ENCODE measurements at places on chromosomes 3 and 15.

DNA sequence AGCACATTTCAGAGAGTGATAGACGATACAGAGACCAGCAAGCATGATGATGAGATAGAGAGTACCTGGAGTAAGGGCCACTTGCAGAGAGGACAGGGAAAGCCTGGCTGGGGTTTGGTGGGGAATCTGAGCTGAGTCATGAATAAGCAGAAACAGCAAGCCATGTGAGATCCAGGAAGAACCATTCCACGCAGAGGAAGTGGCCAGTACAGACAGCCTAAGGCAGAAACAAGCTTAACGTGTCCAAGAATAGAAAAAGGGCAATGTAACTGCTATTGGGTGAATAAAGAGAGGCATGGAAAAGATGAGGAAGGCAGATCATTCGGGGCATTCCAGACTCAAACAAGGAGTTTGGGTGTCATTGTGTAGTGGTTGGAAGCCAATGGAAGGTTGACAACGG is 816.3 kb upstream of the CFAP20DC start:
- DNase-seq = no peak

DNA sequence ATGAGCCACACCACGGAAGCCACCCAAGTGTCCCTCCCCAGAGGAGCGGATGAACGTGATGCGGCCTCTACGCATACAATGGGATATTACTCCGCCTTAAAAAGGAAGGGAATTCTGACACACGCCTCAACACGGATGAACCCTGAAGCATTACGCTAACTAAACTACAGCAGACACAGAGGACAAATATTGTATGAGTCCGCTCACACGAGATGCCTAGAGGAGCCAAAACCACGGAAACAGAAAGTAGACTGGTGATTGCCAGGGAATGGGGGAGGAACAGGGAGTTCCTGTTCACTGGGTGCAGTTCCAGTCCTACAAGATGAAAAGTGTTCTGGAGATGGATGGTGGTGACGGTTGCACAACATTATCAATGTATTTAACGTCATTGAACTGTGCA is 32.7 kb downstream of the SRGAP3 start:
- DNase-seq = no peak

GRCh38 chr3:123540285-123540684 is 44.6 kb downstream of the HACD2 start:
- DNase-seq = no peak

DNA sequence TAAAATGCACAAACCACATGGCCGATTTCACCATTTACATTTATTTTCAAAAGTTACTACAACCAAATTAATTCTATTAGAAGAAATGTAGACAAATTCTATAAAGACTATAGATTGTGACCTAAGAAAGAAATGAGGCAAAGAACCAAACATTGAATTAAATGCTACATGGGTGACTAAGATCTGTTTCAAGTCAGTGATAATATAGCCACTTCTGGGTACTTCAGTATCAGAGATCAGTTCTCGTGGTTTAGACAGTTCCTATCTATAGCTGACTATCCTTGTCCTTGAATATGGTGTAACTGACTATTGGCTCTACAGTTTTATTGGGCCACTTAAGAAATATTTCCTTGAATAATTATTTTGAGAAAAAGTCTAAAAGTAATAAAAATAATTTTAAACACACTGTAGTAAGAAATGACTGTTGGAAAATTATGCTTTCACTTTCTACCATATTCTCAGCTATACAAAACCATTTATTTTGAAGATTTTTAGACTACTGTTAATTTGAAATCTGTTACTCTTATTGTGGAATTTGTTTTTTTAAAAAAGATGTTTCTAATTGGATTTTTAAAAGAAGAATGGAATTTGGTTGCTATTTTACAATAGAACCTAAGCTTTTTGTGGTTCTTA is 14.1 kb downstream of the KCNMB3 start:
- no peak for DNase-seq

DNA sequence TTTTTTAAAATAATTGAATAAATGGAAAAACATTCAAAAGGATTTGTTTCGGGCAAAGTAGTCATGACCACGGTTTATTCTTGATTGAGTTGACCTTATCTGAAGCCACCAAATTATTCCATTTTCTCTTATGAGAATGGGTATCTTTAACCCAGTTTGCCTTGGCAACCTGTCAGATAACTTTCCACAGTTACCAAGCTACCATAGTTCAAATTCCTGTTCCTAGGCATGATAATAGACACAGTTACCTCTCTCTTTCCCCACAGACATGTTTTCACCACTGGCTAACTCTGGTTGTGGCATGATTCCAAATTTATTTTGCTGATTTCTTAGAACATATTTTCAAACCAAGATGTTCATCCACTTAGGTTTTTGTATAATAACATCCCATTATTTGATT is 84.9 kb downstream of the NECTIN3 start:
- DNase-seq = no peak

GRCh38 chr3:129432036-129432435 is 3.6 kb upstream of the EFCAB12 start:
- DNase-seq = no peak

DNA sequence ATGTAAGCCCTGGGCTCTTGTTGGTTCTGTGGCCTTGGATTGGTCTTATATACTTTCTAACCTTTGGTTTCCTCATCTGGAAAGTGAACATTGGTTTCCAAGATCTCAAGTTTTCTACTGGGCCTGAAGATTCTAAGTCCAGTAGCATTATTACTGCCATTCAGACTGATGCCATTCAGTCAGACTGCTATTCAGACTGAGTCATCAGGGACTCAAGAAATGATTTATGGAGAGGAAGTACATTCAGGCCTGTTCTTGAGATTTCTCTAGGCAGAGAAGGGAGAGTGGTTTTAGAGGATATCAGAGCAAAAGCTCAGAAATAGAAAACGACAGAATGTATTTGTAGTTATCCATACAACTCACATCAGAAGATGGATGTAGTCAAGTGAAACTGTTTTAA is 557.2 kb downstream of the NR2F2 start:
- no peak for DNase-seq

GRCh38 chr3:45066109-45066801 is 40.2 kb downstream of the CLEC3B start:
- DNase-seq = no peak

DNA sequence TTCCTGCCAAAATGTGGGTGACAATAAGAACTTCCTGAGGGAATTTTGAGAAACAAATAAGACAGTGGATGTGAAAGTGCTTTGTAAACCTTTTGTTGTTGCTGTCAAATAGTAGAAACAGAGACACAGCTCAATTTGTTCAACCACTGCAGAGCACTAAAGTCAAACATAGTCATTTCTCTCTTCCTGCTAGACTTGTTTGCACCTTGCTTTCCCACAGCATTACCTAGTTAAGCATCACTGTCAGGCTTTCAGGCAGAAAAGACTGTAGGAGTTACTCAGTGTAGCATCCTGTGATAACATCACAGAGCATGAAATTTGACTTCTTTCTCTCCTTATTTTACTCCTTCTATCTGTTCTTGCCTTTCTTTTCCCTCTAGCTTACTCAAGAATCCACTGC is 27.1 kb downstream of the SLC12A1 start:
- no peak for DNase-seq

GRCh38 chr3:18422972-18423371 is 2.2 kb downstream of the SATB1 start:
- no peak for DNase-seq

DNA sequence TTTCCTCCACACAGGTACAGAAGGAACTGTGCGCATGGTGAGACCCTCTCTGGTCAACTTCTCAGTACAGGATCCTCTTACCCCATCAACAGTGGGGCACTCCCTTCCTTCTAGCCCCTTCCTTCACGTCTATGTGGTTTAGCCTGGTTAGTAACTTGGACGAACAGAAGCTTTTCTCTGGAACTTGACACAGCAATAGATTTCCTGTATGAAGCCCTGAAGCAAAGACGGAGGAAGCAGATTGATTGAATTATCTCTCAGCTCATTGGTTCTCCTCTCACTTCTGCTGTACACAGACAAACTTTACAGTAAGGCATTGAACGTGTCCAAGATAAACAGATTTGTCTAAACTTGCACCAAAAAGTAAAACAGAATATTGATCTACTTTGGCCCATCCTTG is at the start of gene CD200R1:
Gene CD200R1, minus strand, starts transcription at position 210 of the 400 bp plus-strand sequence. CDS start 246 bp downstream, outside the sequence.
- DNase-seq = no peak

GRCh38 chr3:190514413-190515153 is 698 bp downstream of the IL1RAP start:
- no peak for DNase-seq

- DNase-seq = no peak
These were observed 250.1 kb downstream of the ZBTB20 start for GRCh38 chr3:114896978-114897377.

- DNase-seq = no peak
These were observed 40.2 kb upstream of the ZBTB20 start for GRCh38 chr3:115187149-115187757.

DNA sequence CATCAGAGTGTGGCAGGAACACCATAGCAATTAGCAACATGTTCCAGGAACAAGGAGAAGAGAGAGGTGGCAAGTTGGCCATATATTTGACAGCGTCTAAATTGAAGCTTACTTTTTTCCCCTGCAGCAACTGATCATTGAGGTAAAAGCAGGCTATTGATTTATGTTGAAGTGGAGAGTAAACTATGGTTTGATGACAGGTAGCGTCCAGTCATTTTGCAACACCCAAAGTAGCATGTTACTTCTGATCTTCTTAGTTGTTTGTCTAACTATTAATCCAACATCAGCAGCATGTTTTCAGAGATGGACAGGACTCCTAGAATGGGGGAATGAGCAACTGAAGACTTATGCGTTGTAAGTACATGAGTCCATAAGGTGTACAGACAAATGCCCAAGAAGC is 225.8 kb downstream of the ZPLD1 start:
- no peak for DNase-seq

GRCh38 chr15:55241891-55242290 is 45.1 kb upstream of the RSL24D1 start:
- DNase-seq = no peak

- DNase-seq = no peak
These were observed 275.2 kb upstream of the CBLB start for GRCh38 chr3:106144030-106144429.

DNA sequence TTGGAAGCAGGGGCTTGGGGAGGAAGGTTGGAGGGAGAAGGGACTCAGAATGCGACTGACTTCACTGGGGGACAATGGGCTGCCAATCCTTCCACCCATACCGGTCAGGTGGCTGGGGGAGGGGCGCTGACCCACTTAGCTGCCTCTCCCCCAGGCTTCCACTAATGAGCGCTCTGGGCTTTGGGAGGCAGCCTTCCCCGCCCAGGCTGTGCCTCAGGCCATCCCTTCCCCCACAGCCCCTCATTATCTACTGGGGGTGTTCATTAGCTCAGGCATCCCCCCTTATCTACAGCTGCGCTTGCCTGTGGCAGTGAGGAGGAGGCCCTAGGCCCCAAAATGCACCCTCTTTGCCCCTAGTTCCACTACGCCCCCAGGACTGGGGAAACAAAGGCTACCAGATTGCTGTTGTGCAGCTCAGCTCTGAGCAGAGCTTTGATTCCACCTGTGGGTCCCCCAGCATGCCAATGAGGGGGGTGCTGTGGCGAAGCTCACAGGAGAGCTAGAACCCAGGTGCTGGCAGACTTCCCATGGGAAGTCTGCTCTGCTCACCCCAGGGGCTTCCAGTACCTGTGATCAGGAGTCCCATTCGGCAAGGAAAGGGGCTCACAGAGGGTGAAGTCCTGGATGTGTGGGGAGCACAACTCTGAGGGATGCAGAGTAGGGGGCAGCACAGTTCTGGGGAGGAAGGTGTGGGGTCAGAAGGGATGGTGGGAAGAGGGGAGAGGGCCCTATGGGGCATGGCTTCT is 29.4 kb upstream of the SEMA3F start:
- no peak for DNase-seq

DNA sequence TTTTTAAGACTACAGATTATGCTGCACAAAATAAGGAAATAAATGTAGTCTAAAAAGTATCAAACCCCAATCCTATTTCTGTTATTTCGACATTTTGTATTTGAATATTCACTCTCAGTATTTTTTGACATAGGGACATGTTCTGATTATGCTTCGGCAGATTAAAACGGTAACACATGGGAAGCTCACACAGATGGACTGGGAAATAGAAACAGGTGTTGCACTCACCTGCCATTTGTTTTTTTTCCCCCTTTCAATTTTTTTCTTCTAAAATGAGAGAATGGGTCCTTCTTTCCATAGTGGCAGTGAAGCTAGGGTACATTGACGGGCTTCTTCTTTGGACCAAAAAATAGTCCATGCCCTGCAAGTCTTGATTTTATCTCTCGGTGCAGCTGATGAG is 163.1 kb downstream of the MYRIP start:
- no peak for DNase-seq

DNA sequence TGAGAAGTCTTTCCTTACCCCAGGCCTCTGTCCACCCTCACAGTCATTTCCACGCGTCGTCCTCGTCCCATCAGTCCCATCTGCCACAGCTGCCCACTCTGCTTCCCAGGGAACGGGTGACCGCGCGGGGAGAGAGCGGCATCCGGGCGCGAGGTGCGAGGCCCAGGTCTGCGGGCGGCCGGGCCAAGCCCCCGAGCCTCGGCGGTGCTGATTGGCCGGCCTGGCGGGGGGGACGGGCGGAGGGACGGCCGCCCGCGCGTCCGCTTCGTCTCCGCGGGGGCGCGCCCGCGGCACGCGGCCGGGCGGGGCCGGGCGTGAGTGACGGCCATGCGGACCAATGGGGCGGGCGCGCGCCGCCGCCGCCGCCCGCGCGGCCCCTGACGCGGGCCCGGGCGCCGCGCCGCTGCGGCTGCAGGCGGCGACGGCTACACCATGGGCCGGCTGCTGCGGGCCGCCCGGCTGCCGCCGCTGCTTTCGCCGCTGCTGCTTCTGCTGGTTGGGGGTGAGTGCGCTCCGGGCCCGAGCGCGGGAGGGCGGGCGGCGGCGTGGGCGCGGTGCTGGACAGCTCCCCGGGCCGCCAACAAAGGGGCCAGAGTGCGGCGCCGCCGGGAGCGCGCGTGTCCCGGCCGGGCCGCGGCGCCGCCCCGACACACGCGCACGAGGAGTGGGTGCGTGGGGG is at the start of gene PODXL2:
Gene PODXL2, plus strand, starts transcription at position 398 of the 679 bp plus-strand sequence. Its CDS starts 35 bp downstream, at position 433.
- DNase-seq = no peak

DNA sequence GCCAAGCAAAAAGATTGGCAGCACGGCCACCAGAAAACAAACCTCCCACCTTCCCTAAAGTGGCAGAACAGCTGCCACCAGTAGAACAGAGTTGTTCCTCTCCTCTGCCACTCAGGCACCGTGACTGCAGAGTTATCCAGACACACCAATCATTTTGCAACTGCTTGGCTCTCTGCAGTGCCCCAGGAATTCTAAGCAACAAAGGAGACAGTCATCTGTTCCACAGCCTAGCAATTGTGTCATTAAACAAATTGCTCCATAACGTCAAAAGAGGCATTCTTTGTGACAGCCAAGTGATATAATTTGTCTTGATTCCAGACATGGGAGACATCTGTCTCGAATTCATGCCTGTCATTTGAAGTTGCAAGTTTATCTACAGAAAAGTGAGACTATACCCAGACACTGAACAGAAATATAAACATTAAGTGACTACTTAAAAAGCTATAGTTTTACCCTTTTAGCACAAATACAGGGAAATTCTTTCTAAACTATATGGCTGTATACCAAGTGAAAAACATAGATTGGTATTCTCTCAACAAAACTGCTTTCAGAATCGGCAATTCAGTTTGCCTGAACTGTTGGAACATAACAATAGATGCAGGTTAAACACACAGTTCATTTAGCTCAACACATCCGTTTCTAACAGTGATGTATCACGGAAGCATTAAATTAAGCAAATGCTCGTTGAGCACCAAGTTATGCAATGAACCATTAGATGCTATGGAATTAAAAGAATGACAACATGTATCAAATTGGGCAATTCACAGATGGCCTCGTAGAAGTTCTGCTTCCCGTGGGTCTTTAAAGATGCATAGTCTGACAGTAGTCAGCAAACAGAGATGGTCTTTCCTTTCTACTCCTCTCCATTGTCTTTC is 281.3 kb downstream of the FGF12 start:
- DNase-seq = no peak

All from esophagus squamous epithelium (tissue), 5 donors.